Activated CD4-positive, alpha-beta T cell treated with anti-CD3 and anti-CD28 coated beads, Interleukin-2, amount 10 ng/mL, durations not matched to agents 24 days and 14 days (primary cell): ENCODE measurements at places on chromosomes 3 and 15. TPM values are rescaled to one million over a fixed set of nuclear protein-coding genes. Genes with fewer than 3 reads are reported as not detected.

DNA sequence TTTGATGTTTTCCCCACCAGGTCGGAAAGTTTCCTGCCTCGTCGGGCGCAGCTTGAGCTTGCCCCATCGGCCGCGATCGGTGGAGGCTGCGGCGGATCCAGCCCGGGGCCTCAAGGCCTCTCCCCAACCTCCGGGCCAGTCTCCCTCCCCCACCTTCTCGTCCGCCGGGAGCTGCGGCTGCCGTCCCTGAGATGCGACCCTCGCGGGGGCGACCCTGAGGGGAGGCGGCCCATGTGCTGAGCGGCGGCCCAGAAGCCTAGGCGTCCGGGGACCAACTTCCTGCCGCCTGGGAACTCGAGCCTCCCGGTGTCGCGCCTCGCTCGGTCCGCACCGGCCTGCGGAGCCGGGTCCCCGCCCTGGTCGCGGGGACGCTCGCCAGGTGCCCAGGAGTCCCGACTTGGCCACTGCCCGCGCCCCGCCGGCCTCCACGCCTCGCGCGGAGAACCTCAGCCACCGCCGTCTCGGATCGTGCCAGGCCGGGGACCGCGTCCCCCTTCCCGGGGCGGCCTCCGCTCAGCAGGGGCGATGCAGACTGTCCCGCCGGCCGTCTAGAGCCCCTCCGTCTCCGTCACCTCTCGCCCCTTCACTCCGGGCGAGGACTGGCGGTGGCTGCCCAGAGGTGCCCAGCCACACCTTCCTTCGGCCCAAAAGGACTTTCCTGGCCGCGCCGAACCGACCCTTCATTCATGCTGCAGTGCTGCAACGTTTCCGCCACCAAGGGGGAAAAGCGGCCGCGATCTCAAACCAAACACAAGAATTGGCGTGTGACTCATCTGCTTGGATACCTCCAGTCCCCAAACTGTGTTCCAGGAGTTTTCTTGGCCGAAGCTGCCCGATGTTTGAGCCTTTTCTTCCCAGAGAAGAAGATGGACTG lies 656 bp downstream of the SLMAP start:
- peak overlapping the region; percentile 96 for H3K27ac ChIP-seq
- peaks cover 23% of the 10 kb centered on the region for H3K36me3 ChIP-seq
- DNase-seq, result peak; percentile 80
- peaks cover 6% of the 10 kb centered on the region for H3K27me3 ChIP-seq
- H3K4me3 ChIP-seq, result peak overlapping the region; percentile 98

DNA sequence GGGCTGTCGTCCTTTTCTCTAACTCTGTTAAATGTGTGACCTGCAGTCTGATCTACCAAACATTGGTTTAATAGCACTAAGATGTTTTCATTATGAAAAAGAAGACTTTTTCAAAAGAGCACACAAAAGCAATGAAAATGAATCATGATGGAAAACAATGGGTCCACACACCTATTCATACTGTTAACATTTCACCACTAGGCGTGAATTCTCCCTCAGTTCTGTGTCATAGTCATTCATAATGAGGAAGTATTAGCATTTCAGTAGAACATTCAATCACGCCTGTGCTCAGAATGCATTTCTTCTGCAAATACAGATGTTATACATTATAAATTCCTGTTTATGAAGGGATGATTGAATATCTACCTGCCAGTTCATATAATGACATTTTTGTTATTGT lies 35.9 kb downstream of the EIF4E3 start:
- H3K27me3 ChIP-seq, result no peaks in the 10 kb centered on the region
- H3K4me1 ChIP-seq, result peaks cover 12% of the 10 kb centered on the region
- H3K27ac ChIP-seq, result no peak overlapping the region
- H3K36me3 ChIP-seq, result peaks cover 47% of the 10 kb centered on the region
- DNase-seq, result no peak

CCR9 gene
- total RNA-seq, result not detected in 2 replicates

GRCh38 chr3:186360779-186361178 lies 1.3 kb downstream of the DGKG start:
- H3K4me1 ChIP-seq, result peaks cover 3% of the 10 kb centered on the region
- H3K27ac ChIP-seq, result no peak overlapping the region
- no peak overlapping the region for H3K4me3 ChIP-seq
- DNase-seq, result no peak
- peaks cover 58% of the 10 kb centered on the region for H3K27me3 ChIP-seq

DNA sequence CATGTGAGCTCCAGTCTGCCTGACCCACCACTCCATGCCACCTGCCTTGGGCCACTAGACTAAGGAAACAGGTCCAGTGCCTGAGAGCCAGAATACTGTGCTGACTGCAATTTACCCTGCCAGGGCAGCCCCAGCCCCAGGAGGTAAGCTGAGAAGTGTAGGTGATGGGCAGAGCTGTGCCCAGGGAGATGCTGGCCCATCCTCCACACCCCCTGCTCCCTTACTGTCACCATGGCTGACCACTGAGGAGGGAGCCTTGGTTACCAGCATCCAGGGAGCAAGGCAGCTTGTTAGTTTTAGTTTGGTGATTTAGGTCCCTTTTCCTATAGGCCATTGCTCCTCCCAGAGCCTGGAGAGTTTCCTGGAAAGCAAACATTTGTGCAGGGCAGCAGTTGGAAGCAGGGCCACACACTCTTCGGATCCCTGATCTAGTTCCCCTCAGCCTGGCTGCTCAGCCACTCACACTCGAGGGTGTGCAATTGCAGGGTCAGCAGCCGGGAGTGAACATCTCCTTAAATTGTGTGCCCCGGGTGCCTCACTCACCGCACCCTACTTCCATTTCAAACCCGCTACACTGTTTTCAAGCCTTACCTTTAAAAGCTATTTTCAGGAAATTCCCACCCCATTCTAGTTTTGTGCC lies 2.0 kb downstream of the GALNT15 start:
- peaks cover 31% of the 10 kb centered on the region for H3K27me3 ChIP-seq
- DNase-seq, result no peak
- H3K4me1 ChIP-seq, result peaks cover 3% of the 10 kb centered on the region
- no peak overlapping the region for H3K4me3 ChIP-seq

DNA sequence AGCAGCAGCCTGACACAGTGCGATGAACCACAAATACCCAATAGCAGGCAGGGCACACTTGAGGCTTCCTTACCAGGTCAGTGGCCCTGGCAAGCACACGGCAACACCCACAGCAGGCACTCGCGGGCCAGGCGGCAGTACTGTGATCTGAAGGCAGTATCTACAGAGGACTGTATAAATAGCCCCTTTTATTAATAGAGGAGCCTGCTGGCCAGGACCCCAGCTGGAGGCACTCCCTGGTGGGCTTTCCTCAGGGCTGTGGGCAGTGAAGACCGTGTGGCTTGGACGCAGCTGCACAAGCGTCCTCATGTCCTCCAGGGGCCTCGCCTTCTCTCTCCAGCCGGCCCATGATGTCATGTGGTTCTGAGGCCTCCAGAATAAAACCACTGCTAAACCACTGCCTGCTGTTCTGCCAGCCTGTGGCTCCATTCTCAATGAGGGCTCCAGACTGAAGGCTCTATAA lies 44.1 kb downstream of the LRIG1 start:
- H3K36me3 ChIP-seq, result peaks cover 51% of the 10 kb centered on the region
- peaks cover 17% of the 10 kb centered on the region for H3K4me1 ChIP-seq
- no peak overlapping the region for H3K4me3 ChIP-seq
- DNase-seq, result no peak
- no peak overlapping the region for H3K27ac ChIP-seq
- no peaks in the 10 kb centered on the region for H3K27me3 ChIP-seq

- peaks cover 13% of the 10 kb centered on the region for H3K27me3 ChIP-seq
- H3K27ac ChIP-seq, result peak overlapping the region; percentile 62
- DNase-seq, result peak; percentile 64
- peak overlapping the region; percentile 62 for H3K4me3 ChIP-seq
- no peaks in the 10 kb centered on the region for H3K36me3 ChIP-seq
Measured at GRCh38 chr3:124619887-124620599, 110.2 kb upstream of the UMPS start.

DNA sequence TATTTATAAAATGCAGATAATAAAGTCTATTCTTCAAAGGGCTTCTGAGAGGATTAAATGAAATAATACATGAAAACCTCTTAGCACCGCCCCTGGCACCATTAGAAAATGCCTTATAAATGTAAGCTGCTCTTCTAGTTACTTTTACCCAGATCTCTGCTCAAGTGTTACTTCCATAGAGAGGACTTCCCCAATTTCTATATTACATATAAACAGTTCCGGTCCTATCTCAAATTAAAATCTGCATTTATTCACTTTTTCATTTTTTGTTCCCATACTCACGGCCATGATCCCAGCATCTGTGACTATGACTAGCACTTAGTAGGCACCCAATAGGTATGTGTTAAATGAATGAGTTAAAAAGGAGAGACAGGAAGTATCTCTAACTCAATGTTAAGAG lies 890.9 kb upstream of the CFAP20DC start:
- H3K36me3 ChIP-seq, result peaks cover 34% of the 10 kb centered on the region
- no peaks in the 10 kb centered on the region for H3K27me3 ChIP-seq
- H3K4me1 ChIP-seq, result peaks cover 17% of the 10 kb centered on the region
- no peak overlapping the region for H3K4me3 ChIP-seq
- H3K27ac ChIP-seq, result no peak overlapping the region

DNA sequence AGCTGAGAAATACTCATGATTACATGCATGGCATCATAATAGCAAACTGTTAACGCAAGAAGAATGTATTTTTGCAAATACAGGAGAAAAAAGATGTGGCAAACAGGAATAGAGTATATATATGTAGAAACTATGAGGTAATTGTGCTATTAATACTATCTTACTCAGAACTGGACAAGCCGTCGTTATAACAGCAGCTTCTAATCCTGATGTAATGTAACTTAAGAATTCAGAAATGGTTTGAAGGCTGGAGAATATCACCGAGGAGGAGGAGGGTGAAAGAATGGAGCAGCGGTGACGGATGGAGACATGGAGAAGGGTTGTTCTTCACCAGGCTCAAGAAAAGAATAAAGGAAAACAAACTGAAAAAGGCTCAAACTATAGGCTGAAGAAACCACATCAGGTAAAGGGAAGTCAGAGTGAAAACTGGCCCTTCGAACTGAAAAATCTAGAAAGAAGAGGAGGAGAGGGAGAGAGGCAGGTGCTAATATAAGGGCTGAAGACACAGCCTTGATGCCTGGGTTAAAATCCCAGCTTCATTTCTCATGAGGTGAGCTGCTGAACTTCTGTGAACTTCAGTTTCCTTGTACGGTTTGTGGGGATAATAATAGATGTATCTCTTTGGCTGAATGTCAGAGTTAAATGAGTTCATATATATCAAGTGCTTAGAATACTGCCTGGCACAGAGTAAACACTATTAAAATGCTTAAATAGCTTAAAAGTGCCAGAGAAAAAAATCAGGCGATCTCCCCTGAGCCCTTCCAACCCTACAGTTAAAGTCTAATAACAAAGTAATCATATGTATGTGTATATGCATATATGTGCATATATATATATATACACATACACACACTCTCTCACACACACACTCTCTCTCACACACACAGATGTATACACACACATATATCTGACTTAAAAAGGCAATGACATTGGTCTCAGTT lies 43.9 kb downstream of the GOLIM4 start:
- DNase-seq, result no peak

GRCh38 chr3:194112120-194113106 lies 23.5 kb upstream of the HES1 start:
- peaks cover 30% of the 10 kb centered on the region for H3K27me3 ChIP-seq
- H3K27ac ChIP-seq, result no peak overlapping the region
- DNase-seq, result no peak
- H3K4me1 ChIP-seq, result no peaks in the 10 kb centered on the region

DNA sequence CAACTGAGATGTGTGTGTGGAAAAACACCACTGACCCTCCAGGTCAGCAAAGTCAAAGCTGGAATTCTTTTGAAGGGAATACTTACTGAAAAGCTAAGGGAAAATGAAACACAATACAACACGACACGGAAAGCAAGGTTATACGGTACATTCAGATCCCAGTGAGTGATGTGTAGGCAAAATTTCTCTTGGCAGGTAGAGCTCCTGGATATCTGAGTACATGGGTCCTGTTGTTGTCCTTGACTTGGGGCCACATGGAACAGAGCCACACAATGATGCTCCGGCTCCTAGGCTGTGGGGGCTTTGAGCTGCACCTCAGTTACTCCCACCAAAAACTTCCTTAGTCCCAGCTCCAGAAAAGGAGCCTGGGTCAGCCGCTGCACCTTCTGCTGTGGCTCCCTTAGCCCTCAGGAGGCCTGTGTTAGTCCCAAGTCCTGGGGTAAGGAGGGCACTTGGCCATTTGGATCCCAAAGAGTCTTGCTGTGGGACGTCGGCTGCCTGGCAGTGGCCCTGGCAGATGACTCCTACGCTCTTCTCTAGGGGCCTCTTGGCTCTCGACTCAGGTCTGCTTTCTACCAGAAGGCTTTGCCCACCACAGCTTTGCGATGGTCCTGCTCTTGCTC lies 95.6 kb downstream of the ADCY5 start:
- peaks cover 6% of the 10 kb centered on the region for H3K4me1 ChIP-seq
- H3K27ac ChIP-seq, result no peak overlapping the region
- peaks cover 13% of the 10 kb centered on the region for H3K27me3 ChIP-seq
- DNase-seq, result no peak

GRCh38 chr15:65829130-65829764 lies 37.2 kb upstream of the DENND4A start:
- peak overlapping the region; percentile 34 for H3K4me3 ChIP-seq
- peak overlapping the region; percentile 86 for H3K27ac ChIP-seq
- H3K27me3 ChIP-seq, result no peaks in the 10 kb centered on the region
- H3K36me3 ChIP-seq, result no peaks in the 10 kb centered on the region
- DNase-seq, result peak; percentile 79
- H3K4me1 ChIP-seq, result peaks cover 53% of the 10 kb centered on the region

- H3K36me3 ChIP-seq, result no peaks in the 10 kb centered on the region
- no peak overlapping the region for H3K4me3 ChIP-seq
- peaks cover 16% of the 10 kb centered on the region for H3K27me3 ChIP-seq
- peaks cover 9% of the 10 kb centered on the region for H3K4me1 ChIP-seq
- no peak overlapping the region for H3K27ac ChIP-seq
Measured at GRCh38 chr15:89341316-89342005, 6.8 kb upstream of the POLG start.

GRCh38 chr15:100717596-100717995 lies 115.2 kb downstream of the ASB7 start:
- no peak overlapping the region for H3K27ac ChIP-seq
- DNase-seq, result no peak
- no peaks in the 10 kb centered on the region for H3K27me3 ChIP-seq
- no peaks in the 10 kb centered on the region for H3K4me1 ChIP-seq
- H3K4me3 ChIP-seq, result no peak overlapping the region

DNA sequence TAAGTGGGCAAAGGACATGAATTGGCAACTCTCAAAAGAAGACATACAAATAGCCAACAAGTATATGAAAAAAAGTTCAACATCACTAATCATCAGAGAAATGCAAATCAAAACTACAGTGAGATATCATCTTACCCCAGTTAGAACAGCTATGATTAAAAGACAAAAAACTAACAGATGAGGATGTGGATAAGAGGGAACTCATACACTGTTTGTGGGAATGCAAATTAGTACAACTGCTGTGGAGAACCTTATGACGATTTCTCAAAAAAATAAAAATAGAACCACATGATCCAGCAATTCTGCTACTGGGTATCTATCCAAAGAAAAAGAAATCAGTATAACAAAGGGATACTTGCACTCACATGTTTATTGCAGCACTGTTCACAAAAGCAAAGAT lies 28.6 kb downstream of the NEK10 start:
- no peak overlapping the region for H3K4me3 ChIP-seq
- DNase-seq, result no peak
- peaks cover 1% of the 10 kb centered on the region for H3K4me1 ChIP-seq
- no peak overlapping the region for H3K27ac ChIP-seq
- peaks cover 11% of the 10 kb centered on the region for H3K27me3 ChIP-seq
- H3K36me3 ChIP-seq, result no peaks in the 10 kb centered on the region
